NCI-H2081 (cell line): ENCODE measurements at places on chromosomes 5 and 9.

- DNase-seq, result no peak
Observed at GRCh38 chr9:742914-743589, 98.4 kb upstream of the DMRT1 start.

GRCh38 chr9:21744841-21745240, 57.6 kb upstream of the MTAP start:
- DNase-seq, result no peak

DNA sequence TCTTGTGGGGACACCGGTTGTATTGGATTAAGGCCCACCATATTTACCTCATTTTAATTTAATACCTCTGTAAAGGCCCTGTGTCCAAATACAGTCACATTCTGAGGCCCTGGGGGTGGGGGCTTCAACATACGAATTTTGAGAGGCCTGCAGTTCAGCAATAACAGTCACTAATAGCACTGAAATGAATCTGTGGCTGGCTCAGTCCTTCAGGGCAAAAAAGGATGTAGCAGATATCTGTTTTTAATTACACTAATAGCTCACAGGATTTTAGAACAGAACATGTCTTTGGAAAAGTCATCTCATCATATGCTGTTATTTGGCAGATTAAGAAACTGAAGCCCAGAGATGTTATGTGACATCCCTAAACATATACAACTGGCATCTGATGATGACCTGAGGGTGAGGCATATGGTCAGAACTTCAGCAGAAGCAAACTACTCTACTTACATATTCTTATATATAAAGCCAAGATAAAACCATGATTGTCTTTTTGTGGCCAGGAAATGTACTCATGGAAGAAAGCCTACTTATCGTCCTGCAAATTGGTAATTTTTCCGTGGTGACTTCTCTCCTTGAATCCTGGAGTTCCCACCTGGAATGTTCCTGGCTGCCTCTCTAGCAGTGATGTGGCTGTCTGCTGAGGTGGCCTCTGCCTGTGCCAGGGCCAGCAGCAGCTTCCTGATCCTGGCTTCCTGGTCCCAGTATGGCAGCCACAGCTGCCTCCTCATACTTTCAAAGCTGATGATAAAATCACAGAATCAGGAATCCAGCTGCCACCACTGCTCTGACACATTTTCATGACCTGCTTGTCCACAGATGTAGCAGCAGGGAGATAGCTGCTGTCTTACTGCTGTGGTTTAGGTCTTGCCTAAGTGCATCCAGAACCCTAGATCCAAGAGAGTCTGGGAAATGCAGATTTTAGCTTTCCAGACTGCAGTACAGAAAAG, 72.1 kb upstream of the ANKRD55 start:
- no peak for DNase-seq

GRCh38 chr5:133455676-133456075, 156.7 kb downstream of the FSTL4 start:
- no peak for DNase-seq

GRCh38 chr5:115324021-115324420, 27.6 kb upstream of the CCDC112 start:
- no peak for DNase-seq

DNA sequence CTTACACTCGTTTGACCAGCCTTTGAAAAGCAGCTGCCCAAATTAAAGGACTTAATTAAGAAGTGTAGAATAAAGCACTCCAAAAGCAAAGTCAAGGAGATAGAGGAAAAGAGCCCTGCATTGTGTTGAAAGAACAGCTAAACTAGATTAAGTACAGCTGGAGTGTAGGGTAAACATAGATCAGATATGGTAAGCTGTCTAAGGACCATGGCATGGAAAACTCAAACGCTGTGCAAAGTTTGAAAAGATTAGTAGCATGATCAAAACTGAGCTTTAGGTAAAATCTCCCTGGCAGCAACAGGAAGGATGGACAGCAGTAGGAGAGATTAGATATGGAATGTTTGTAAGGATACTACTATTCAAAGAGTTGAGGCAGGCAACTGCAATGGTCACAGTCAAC, 55.4 kb downstream of the BNC2 start:
- no peak for DNase-seq

DNA sequence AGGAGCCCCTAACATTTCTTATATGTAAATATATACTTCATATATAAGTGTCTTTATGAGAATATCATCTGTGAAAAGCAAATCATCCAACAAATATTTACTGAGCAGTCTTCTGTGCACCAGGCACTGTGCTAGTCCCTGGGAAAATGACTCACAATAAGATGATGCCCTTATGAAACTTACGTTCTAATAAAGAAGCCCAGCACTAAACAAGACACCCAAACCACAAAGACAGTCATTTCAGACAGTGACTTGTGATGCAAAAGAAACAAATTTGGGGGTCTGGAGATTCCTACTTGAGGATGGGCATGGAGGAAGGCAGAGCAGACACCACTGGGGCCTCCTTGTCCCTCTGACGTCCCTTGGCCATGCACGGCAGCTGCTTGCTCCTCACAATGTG, 30.6 kb upstream of the PPP1R2B start:
- DNase-seq, result no peak

DNA sequence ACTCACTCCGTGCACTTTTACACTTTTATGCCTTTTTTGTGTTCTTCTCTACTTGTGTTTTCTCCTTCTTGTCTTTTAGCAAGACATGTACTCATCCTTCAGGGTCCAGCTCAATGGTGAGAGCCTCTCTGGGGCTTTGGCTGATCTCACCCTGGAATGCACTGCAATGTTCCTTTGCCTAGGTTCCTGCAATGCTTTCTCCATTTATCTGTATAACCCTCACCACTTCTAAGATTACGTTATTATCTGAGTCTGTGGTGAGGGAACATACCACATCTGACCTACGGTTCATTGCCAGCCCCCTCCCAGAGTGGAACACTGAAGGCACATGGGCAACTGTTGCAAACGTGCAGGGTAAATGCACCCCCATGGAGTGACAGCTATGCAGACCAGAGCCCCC, 47.3 kb downstream of the KCNIP1 start:
- DNase-seq, result no peak

GRCh38 chr5:61311836-61312808, 19.9 kb upstream of the ZSWIM6 start:
- no peak for DNase-seq

DNA sequence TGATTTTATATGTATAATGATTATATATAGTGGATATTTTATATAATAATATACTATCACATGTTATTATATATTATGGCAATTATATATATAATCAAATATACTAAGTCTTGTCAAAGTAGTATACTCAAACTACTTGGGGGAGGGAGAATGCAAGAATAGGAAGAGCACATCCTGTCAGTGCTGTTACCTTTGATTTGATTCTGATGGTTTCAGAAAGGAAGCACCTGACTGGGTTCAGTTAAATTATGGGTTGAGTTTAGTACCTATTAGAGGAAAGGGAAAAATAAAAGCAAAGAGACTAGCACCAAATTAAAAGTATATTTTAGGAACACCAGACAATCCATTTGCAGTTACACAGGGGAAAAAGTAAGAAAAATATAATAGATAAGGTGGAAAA, 107.6 kb downstream of the GRIA1 start:
- no peak for DNase-seq

DNA sequence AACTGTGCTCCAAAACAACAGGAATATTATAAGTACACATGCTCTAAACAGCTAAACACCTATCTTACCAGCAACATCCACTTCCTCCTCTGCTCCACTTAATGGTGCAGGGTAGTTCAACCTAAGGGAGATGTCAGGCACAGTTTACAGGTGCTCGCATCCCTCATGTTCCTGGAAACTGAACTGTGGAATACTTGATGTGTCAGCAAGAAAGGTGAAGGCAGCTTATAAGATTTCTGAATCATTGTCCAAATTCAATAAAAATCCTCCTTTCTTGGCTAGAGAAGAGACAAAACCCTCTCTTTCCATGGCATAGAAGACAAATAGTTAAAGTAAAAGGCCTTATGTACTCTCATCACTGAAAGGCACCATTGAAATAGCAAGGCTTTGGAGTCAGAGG, 272.2 kb downstream of the FBXL7 start:
- DNase-seq, result no peak
